ENCODE measurements at places on chromosomes 4 and X. TPM values are rescaled to one million over a fixed set of nuclear protein-coding genes. Genes with fewer than 3 reads are reported as not detected.
A peak's percentile ranks its signal among the peaks of the same experiment; 100 is the strongest.

DNA sequence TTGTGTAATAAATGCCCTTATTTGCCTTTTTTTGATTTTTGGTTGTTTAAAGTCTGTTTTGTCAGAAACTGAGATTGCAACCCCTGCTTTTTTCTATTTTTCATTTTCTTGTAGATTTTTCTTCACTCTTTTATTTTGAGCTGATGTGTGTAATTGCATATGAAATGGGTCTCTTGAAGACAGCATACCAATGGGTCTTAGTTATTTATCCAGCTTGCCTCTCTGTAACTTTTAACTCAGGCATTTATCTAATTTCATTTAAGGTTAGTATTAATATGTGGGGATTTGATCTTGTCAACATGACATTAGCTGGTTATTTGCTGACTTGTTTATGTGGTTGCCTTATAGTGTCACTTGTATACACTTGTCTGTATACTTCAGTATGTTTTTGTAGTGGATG is 378.0 kb downstream of the CPXCR1 start:
- DNase-seq = no peak

- DNase-seq = peak; percentile 53
Measured at GRCh38 chrX:20361081-20361889, 94.6 kb upstream of the RPS6KA3 start.

- peak; percentile 3 for DNase-seq
Measured at GRCh38 chrX:67893931-67894330, 350.1 kb downstream of the AR start.

GRCh38 chr4:8121292-8122015 is 37.2 kb downstream of the ABLIM2 start:
- no peak for DNase-seq

DNA sequence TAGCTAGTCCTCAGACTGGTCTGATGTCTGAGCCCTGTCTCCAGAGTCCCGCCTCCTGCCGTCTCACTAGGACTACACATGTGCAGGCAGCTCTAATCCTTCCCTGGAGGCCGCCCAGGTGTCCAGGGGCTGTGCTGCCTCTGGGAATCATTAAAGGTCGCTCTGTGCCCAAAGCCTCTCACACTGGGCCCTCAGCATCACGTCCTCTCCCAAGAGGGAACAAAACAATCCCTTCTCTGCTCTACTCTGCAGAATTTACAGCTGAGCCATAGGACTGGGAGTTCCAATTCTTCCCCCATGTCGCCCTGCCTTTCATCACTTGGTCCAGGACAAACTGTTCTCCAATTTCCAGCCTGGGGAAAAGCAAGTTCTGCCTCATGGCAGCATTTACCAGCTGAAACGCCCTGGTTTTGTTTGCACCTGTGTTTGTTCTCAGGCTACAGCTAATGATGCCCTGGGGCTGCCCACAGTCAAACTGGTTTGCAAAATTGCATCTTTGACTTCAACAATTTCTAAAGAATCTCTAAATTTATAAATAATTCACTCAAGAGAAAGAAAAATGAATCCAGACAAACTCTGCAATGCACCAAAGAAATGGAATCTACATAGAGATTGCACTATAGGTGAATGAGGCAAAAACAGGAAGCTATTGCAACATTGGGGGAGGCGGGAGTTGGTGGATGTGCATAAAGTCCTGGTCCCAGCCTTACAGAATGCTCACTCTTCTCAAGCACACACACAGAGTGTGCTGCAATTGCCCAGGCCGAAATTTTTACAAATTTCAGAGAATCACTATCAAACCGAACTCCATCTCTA is 7.2 kb upstream of the MRFAP1 start:
- DNase-seq = peak; percentile 49

DNA sequence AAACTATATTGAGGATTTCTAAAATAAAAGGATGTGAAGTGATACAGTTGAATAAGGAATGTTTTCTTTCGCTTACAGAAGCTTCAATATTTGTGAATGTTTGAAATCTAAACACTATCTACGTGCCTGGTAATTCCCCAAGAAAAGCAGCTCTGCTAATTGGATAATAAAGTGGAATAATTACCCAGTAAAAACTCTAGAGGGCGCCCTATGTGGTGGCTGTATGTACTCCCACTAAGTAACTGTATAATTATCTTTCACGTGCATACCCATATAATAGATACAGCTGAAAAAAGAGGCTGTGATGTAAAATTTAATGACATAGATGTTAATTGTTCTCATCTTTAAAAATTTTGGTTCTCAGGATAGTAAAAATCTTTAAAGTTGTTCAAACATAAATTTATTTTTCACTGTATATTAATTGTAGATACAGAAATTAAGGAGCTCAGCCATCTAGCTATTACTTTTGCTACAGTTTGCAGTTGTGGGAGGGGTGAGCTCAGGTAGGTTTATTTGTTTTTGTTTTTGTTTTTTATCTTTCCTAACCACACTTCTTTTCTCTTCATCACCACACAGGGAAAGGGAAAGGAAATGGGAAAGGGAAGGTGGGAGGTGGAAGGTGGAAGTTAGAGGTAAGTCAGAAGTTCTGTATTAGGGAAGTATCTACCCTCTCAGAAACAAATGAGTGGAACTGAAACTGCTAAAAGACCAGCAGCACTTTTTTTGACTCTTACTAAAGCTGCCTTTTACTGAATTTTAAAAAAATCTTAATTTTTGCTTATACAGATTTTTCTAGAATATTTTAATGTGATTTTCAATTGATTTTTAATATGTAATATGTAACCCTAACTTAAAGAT is 151.7 kb upstream of the RPS6KA6 start:
- DNase-seq = peak; percentile 6

GRCh38 chr4:178340468-178340867 is 898.2 kb upstream of the AGA start:
- DNase-seq = no peak

CNGA1 gene
- not detected for total RNA-seq

DNA sequence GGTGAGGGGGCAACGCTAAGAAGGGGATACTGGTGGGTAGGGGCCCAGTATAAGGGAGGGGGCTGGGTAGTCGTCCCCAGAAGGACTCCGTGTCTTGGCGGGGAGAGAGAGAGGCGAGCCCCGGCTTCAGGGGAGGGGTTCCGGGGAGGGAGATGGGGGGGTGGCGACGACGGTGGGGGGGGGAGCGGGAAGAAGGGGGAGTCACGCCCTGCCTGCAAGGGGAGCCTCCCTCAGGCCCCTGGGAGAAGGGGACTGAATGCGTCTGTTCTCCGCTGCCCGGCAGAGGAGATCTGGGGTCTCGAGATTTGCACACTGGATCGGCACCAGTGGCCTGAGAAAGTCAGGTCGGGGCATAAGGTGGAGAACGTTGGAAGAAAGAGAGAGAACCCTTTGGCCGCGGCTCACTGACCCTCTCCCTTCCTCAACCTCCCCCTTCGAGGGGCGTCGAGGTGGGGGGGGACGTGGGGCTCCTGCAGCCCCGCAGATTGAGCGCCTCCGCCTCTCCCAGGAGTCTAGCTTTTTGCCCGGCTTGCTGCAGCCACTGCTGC is 609 bp upstream of the BCORL1 start:
- DNase-seq = no peak

GRCh38 chr4:138870737-138871554 is 144.6 kb upstream of the NOCT start:
- peak; percentile 78 for DNase-seq

FAM114A1 gene
- 507 TPM for total RNA-seq

- no peak for DNase-seq
Measured at GRCh38 chrX:1434871-1435240, 17.9 kb downstream of the ASMTL start.

DNA sequence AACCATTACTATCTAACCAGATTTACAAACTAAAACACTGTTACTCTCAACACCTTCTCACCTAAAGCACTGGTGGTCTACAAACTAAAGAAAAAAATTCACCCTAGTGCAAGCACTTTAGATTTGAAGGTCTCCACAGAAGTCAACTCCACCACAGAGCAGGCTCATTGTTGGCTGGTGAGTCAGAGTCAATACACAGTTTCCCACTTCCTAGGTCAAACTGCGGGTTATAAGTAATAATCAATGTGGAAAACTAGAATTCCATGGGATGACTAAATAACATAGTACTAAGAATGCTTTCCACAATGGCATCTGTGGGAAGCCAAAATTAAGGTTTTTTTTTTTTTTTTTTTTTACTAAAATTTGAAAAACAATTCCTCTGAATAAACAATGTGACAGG is 191.8 kb downstream of the PDGFC start:
- DNase-seq = peak; percentile 95

DNA sequence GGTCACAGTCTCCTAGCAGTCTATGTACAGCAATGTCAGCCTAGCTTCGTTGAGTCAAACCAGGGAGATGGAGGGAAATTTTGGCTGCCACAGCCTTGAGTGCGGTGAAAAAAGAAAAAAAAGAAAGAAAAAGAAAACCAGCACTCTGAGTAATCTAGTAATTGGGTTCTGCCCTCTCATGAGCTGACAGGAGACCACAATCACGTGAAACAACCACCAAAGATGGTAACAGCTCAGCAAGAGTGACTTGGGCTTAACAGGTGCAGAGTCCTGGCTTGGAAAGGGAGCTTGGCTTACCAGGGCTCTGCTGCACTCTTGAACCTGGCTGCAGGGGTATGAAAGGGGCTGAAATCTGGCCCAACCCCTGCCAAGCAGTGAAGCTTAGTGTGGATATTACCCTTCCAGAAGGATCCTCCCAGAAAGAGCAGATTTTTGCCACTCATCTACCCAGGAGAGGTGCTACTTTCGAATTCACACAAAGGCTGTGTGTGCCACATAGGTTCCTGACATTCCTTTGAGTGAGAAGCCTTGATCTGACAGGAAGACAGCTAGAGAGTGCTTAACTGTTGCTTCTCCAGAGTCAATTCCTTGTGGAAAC is 350.3 kb downstream of the PTTG2 start:
- no peak for DNase-seq

GRCh38 chrX:84320614-84321013 is 132.6 kb upstream of the RPS6KA6 start:
- DNase-seq = peak; percentile 2

ANKRD50 gene
- 35.3 TPM for total RNA-seq

DNA sequence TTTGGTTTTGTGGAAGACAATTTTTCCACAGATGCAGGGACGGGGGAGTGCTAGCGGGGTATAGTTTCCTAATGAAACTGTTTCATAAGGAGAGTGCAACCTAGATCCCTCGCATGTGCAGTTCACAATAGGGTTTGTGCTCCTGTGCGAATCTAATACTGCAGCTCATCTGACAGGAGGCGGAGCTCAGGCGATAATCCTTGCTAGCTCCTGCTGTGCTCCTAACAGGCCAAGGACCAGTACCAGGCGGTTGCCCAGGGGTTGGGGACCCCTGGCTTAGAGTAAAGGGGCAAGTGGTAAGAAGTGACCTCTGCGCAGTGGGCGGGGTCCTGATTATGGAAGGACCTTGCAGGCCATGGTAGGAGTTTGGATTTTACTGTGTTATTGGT is 3.8 kb downstream of the SCML1 start:
- DNase-seq = no peak

GRCh38 chrX:72048510-72049455 is 82.9 kb downstream of the RTL5 start:
- no peak for DNase-seq

CT83 gene
- not detected for total RNA-seq

All from IMR-90 (cell line).